ENCODE measurements at places on chromosomes 1 and 21.
A peak's percentile ranks its signal among the peaks of the same experiment; 100 is the strongest.

GRCh38 chr1:204972426-204972825 is 70.6 kb upstream of the CNTN2 start:
- peak; percentile 19 for DNase-seq

DNA sequence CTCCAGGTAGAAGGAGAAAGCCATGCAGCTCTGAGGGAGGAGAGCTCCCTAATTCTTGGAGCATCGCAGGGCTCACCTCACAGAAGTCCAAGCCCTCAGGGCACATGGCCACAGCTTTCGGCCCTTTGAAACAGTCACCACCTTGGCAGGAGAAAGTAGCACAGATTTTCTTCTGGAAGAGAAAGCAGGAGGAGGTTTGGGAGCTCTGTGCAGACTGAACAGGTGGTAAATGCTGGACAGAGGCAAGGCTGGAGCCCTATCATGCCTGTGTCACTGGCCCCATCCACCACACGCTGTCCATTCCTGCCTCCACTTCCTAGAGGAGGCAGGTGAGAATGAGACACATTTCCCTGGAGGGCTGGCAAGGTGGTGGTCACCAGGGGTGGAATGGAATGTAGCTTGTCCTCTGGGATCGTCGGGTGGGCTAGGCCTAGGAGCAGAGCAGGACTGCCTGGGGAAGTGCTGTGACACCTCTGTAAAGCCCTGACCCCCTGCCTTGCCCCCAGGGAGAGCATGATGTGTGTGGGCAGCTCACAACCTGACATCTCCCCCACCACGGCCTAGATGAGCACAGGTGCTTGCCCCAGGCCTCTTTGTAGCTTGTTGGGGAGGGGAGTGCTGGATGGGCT is 2.8 kb upstream of the INPP5B start:
- DNase-seq: no peak

GRCh38 chr1:207007352-207008033 is 25.1 kb downstream of the C1orf116 start:
- peak; percentile 93 for DNase-seq

DNA sequence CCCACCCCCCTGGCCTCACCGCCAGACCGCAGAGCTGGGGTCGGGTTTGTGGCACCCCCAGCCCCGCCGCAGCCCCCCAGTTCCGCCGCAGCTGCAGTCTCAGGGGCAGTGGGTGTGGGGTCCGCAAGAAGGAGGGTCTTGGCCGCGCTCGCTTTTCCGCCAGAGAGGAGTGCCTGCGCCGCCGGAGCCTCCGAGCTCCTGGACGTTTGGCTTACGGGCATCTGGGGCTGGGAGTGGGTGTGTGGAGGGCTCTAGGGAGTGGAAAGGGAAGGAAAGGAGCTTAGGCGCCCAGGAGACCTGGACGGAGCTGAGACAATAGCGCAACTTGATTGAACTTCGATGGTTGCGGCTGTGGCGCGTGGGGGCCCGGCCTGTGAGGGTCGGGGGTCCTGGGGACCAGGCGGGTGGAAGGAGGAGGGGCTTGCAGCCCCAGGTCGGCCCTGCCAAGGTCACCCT is 88.8 kb upstream of the IPO9 start:
- no peak for DNase-seq

- no peak for DNase-seq
Measured at GRCh38 chr1:82722608-82723007, 921.9 kb downstream of the ADGRL2 start.
